HepG2 (cell line): ENCODE measurements at places on chromosomes 1 and 21. TPM values are rescaled to one million over a fixed set of nuclear protein-coding genes. Genes with fewer than 3 reads are reported as not detected.

- no peak for DNase-seq
- H3K27me3 ChIP-seq = no peaks in the 10 kb centered on the region
- H3K36me3 ChIP-seq = no peaks in the 10 kb centered on the region
Measured at GRCh38 chr21:35915030-35915429, 145.3 kb downstream of the SETD4 start.

DNA sequence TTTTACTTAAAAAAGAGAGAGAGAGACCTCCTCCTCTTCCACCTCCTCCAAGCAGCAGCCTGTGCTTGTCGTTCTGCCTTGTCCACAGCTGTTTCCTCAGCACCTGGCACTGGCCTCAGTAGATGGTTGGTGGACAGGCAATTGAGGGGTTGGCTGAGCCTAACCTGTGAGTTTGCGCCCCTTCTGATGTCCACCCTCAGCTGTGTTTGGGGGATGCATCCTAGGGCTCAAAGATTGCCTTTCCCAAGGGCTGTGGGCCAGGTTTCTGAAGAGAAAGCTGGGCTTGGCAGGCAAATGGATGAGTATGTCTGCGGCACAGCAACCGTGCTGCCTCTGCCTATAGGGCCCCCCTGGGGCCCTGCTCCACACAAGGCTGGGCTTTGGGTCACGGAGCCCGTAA, 35.1 kb upstream of the KDM4A start:
- no peaks in the 10 kb centered on the region for H3K27me3 ChIP-seq
- H3K27ac ChIP-seq = no peak overlapping the region
- peaks cover 46% of the 10 kb centered on the region for H3K36me3 ChIP-seq
- no peaks in the 10 kb centered on the region for H3K4me1 ChIP-seq

DNA sequence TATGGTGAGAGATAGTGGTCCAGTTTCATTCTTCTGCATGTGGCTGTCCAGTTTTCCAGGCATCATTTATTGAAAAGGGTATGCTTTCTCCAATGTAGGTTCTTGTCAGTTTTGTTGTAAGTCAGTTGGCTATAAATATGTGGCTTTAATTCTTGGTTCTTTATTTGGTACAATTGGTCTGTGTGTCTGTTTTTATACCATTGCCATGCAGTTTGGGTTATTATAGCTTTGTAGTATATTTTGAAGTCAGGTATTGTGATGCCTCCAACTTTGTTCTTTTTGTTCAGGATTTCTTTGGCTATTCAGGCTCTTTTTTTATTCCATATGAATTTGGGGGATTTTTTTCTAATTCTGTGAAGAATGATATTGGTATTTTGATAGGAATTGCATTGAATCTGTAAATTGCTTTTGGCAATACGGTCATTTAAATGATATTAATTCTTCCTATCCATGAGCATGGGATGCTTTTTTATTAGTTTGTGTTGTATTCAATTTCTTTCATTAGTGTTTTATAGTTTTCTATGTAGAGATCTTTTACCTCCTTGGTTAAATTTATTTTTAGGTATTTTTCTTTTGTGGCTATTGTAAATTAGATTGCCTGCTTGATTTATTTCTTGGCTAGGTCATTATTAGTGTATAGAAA, 3.3 kb downstream of the DNAH14 start:
- no peaks in the 10 kb centered on the region for H3K27me3 ChIP-seq
- 0 out of 2 replicates have a peak, but pooled peaks cover 4% of the 10 kb centered on the region for H3K4me1 ChIP-seq
- no peak overlapping the region for H3K27ac ChIP-seq
- H3K4me3 ChIP-seq = no peak overlapping the region
- no peaks in the 10 kb centered on the region for H3K36me3 ChIP-seq

GRCh38 chr1:96409087-96409486, 312.5 kb upstream of the PTBP2 start:
- H3K4me3 ChIP-seq = no peak overlapping the region
- no peaks in the 10 kb centered on the region for H3K27me3 ChIP-seq
- H3K36me3 ChIP-seq = no peaks in the 10 kb centered on the region
- no peaks in the 10 kb centered on the region for H3K4me1 ChIP-seq
- DNase-seq = no peak

GRCh38 chr1:196160066-196160795, 448.0 kb downstream of the KCNT2 start:
- no peak overlapping the region for H3K4me3 ChIP-seq
- H3K27me3 ChIP-seq = no peaks in the 10 kb centered on the region
- no peak overlapping the region for H3K27ac ChIP-seq
- no peaks in the 10 kb centered on the region for H3K4me1 ChIP-seq

GRCh38 chr1:248834343-248834940, 3.6 kb upstream of the ZNF672 start:
- H3K27ac ChIP-seq = no peak overlapping the region
- no peaks in the 10 kb centered on the region for H3K36me3 ChIP-seq
- H3K4me3 ChIP-seq = no peak overlapping the region
- DNase-seq = no peak
- peaks cover 37% of the 10 kb centered on the region for H3K4me1 ChIP-seq

DNA sequence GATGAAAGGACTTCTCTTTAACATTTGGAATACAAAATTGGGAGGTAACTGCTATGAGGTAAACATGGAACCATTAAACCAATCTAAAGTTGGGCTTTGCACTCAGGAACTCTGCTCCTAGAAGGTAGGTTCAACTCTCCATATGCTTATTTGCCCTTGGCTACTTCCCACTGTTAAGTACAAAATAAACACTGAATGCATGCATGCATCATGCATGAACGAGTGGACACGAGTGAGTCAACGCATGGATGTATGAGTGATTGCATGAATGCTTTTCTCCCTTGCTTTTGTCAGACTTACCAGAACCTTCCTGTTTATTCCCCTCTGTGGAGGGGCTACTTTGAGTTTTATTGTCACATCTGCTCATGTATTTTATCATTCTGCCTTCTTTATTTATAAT, 42.4 kb upstream of the RUNX1 start:
- H3K4me1 ChIP-seq = no peaks in the 10 kb centered on the region
- DNase-seq = no peak

DNA sequence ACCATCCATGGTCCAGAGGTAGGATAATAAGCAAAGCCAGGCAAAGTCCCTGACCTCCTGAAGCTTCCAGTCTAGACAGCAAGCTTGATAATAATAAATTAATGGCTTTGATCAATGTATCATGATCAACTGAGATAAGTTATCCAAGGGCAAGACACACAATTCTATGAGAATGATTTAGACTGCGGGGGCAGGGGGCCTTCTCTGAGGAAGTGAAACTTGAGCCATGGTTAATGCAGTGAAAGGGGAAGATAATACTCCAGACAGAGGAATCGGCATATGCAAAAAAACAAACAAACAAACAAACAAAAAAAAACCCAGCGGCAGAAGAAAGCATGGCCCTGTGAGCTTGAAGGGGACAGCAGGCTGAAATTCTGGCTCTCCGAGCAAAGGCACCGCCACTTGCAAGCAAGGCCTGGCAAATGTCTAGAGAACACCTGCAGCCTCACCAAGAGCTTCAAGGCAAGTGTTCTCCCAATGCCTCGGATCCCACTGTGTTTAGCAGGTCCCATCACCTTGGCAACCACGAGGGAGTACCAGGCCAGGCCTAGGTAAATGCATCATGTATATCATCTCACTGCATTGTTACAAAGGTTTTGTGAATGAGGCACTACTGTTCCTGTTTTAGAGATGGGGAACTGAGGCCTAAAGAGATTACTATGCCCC, 24.9 kb downstream of the CSMD2 start:
- no peak overlapping the region for H3K27ac ChIP-seq
- no peaks in the 10 kb centered on the region for H3K36me3 ChIP-seq
- 0 out of 3 replicates have a peak, but pooled peaks cover 4% of the 10 kb centered on the region for H3K27me3 ChIP-seq
- no peaks in the 10 kb centered on the region for H3K4me1 ChIP-seq

GRCh38 chr21:26473471-26473870, 99.6 kb downstream of the CYYR1 start:
- DNase-seq = no peak
- H3K27me3 ChIP-seq = no peaks in the 10 kb centered on the region
- no peak overlapping the region for H3K4me3 ChIP-seq
- no peaks in the 10 kb centered on the region for H3K36me3 ChIP-seq

- DNase-seq = no peak
- H3K36me3 ChIP-seq = no peaks in the 10 kb centered on the region
- H3K4me1 ChIP-seq = peaks cover 20% of the 10 kb centered on the region
- H3K4me3 ChIP-seq = no peak overlapping the region
- H3K27me3 ChIP-seq = peaks cover 4% of the 10 kb centered on the region; the same call in 1 of the 3 replicates
- H3K27ac ChIP-seq = no peak overlapping the region
Measured at GRCh38 chr1:246532519-246532918, 25.4 kb upstream of the SMYD3 start.

DNA sequence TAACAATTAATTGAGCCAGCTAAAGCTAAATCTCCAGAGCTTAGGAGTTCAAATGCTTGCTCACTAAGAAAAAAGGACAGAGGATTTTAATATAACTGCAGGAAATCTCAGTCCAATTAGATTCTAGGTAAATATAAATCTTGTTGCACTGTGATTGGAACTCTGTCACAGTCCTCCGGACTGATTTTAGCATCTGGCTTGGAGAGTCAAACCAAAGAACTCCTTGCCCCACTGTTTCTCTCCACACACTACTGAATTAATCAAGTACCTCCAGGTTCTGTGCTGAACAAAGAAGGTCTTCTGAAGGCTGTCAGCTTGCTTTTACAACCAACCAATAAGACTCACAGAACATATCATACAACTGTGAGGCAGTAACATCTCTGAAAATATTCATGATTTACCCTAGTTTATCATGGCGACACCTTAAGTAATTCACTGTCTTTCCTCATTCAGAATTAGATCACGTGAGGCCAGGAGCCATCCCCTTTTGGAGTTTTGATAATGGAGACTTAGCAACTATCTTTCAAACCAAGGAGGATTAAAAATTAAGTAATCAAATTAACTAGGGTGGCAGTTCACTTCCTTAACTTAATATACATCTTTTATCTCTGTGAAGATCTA, 176.0 kb downstream of the RERE start:
- peaks cover 4% of the 10 kb centered on the region for H3K36me3 ChIP-seq
- DNase-seq = no peak
- H3K27me3 ChIP-seq = no peaks in the 10 kb centered on the region
- peaks cover 64% of the 10 kb centered on the region for H3K4me1 ChIP-seq
- H3K4me3 ChIP-seq = no peak overlapping the region
- H3K27ac ChIP-seq = peak overlapping the region; percentile 1

- H3K4me1 ChIP-seq = peaks cover 71% of the 10 kb centered on the region
- H3K27ac ChIP-seq = peak overlapping the region; percentile 55
- H3K36me3 ChIP-seq = no peaks in the 10 kb centered on the region
- H3K4me3 ChIP-seq = peak overlapping the region; percentile 64
Measured at GRCh38 chr1:2548068-2548589, 8.0 kb upstream of the TNFRSF14 start.

DNA sequence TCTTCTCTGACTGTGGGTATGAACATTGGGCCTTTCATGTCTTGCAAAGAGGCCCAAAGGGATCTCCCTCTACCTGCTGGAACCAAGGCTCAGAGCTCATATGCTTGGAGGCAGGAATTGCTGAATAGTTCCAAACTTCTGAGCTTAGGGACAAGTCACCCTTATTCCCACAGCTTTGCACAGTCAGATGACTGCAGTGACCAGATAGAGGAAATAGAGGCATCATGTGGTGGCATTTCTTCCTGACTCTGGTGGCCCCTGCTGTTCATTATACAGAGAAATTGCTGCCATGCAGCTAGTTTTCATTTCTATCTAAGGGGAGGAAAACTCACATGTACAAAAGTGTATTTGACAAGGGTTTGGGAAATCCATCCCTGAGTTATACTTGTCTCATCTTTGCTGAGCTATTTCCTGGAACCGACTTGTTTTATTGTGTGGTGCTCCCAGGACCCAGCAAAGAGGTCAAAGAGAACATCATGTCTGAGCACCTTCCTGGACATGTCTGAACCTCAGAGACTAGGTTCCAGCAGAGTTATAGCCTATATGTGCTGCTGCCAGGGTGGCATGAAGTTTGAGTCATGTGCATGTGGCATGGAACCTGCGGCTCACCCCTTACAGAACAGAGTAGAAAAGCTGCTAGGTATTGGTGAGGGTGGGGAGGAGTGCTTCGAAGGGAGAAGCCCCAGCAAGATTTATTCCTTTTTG, 131.2 kb downstream of the PIK3R3 start:
- H3K4me3 ChIP-seq = no peak overlapping the region
- no peaks in the 10 kb centered on the region for H3K27me3 ChIP-seq
- H3K27ac ChIP-seq = no peak overlapping the region
- H3K4me1 ChIP-seq = peaks cover 37% of the 10 kb centered on the region
- DNase-seq = no peak

GRCh38 chr1:116769104-116769452, 14.8 kb downstream of the CD2 start:
- H3K36me3 ChIP-seq = no peaks in the 10 kb centered on the region
- no peak overlapping the region for H3K27ac ChIP-seq
- H3K27me3 ChIP-seq = no peaks in the 10 kb centered on the region
- H3K4me3 ChIP-seq = no peak overlapping the region
- H3K4me1 ChIP-seq = no peaks in the 10 kb centered on the region; the same call in 1 of the 2 replicates

The C1orf94 gene
- total RNA-seq = not detected in 2 replicates

The OR2T35 gene
- not detected in 2 replicates for total RNA-seq

The DIO1 gene
- total RNA-seq = 31.1 and 45.6 TPM in 2 replicates

The CLCA4 gene
- not detected in 2 replicates for total RNA-seq
